ENCODE measurements at places on chromosomes 12 and 14.

DNA sequence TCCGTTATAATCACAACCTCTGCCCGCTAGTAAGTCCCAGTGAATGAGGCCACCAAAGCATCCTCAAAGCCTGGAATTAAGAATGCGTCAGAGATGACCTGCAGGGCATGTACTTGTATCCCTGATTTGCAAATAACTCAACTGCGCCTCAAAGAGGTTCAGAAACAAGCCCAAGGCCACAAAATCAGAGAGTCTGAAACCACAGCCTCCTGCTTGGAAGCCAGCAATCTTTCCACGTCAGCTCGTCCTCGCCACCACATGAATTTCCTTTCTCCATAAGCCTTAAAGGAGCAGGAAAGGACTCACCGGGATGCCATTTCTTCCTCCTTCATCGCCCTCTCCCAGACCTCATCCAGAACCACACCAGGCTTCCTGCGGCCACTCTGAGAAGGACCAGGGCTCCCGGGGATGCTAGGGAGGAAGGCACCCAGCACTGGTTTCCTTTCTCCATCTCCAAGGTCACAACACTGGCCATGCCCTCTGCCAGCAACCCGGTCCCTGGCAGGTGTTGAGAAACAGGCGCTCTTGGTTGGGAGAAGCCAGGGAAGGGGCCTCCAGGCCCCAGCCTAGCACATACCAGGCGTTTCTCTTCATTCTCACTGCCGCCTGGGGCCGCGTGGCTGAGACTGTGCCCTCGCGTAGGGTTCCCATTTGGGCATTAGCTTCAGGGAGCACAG, 191.2 kb upstream of the DIO3 start:
- DNase-seq: no peak

GRCh38 chr14:73477618-73478266, 13.0 kb upstream of the RIOX1 start:
- no peak for DNase-seq

- DNase-seq: no peak
These were observed 17.5 kb downstream of the C2CD5 start for GRCh38 chr12:22526836-22527235.

GRCh38 chr12:111269718-111270117, 99.2 kb downstream of the PHETA1 start:
- DNase-seq: no peak

DNA sequence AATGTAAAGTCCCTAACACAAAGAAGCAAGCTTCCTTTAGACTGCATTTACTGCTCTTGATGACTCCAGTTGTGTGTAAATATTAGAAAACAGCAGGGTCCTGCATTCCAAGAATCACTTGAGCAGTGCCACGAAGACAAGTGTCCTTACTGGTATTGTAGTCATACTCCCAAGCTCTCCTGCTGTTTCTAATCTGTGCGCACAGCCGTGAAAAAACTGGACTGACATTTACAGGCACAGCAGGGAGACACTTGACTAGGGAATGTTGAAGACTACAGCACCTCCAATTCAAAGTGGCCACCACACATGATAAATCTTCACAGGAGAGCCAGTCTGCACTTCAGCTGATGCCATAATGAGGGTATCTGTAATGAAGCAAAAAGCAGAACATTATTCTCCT, 91.4 kb downstream of the VRK1 start:
- DNase-seq: peak; percentile 32

- no peak for DNase-seq
These were observed 834.7 kb downstream of the GALC start for GRCh38 chr14:87158283-87158682.

- peak; percentile 11 for DNase-seq
These were observed 825 bp upstream of the CCDC85C start for GRCh38 chr14:99604766-99605298.

- DNase-seq: no peak
These were observed 26.6 kb upstream of the APPL2 start for GRCh38 chr12:105262461-105263184.

DNA sequence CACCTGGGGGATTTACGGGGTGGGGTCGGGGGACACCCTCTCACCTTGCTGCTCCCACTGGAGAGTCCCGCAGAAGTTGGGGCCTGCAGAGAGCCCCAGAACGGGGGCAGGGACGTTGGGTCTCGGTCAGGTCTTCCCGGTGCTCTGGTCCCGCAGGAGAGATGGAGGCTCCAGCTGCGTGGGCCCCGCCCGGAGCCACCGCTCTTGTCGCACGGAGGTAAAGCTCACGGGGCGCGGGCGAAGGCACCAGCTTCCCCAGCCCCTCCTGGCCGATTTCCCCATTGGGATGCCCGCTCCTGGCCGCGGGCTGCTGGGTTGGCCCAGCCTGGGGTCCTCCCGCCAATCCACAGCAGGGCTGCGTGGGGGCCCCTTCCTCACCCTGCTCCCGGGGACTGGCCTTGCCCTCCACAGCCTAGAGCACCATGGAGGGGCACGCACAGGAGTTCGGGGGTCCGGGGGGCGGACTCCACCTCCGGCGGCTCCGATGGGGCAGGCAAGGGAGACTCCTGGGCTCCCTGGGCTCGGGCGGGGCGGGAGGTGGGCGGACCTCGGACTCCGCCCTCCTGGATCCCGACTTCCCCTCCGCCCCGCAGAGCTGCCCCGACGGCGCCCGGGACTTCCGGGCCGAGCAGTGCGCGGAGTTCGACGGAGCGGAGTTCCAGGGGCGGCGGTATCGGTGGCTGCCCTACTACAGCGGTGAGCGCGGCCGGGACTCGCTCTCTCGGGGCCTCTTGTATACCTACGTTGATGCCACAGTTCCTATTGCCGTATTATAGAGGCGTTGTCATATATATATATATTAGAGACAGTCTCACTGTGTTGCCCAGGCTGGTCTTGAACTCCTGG, 8.4 kb downstream of the PAPLN start:
- peak; percentile 39 for DNase-seq

- no peak for DNase-seq
These were observed 36.2 kb downstream of the ANAPC7 start for GRCh38 chr12:110367181-110367864.

- no peak for DNase-seq
These were observed 46.5 kb upstream of the SAV1 start for GRCh38 chr14:50714450-50715073.

DNA sequence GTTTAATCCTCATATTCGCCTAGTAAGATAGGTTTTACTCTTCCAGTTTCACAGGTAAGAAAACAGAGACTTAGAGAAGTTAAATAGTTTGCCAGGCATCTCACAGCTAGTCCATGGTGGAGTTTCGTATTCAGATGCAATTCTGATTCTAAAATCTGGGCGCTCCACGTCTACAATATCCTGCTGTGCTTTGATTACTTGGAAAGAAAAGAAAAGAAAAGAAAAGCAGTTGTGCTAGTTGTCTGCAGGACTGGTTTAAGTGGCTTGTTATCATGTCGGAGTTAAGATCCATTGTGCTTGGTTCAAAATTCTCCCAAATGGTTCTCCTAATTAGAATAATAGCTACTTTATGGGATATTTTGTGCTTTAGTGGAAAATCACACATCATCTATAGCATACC, 18.6 kb downstream of the AKAP3 start:
- no peak for DNase-seq

GRCh38 chr12:115870021-115870420, 407.5 kb downstream of the MED13L start:
- DNase-seq: no peak

DNA sequence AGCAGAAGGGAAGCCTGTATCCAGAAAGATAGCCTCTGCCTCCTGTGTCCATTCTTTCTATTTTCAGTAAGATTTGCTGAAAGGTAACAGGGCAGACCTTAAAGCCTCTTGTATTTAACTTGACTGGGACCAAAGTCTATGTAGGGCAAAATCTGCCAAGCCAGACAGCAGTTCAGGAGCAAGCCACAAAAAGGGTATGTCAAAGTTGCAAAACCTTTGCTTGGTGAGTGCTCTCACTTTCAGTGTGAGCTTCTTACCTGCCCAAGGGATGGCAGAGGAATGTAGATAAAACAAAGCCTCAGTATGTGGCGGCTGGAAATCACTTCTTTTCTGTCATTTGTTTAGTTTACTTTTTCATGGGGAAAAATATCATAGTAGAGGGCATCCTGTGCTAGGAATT, 63.1 kb downstream of the PLEKHG7 start:
- no peak for DNase-seq

DNA sequence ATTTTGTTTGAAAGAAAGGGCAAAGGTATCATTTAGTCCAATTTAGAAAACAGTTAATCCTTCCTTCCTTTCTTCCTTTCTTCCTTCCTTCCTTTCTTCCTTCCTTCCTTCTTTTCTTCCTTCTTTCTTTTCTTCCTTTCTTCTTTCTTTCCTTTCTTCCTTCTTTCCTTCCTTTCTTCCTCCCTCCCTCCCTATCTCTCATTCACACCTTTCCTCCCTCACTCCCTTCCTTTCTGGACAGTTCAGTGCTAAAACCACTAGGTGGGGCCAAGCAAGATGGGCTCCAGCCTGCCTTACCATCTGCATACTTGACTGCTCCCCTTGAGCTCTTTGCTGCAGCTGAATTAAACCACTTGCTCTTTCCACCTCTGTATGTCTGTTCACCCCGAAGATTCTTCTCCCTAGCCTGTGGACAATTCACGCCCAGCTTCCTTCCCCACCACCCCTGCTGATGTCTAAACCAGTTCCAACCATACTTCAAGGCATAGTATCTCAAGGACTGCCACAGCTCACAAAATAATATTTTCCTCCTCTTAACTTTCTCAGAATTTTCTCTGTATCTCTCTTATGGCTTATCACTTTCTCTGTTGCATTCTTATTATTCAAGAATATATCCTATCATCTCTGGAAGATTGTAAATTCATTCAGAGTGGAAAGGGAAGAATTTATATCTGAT, 78.0 kb downstream of the DBX2 start:
- peak; percentile 21 for DNase-seq

- no peak for DNase-seq
These were observed 264.1 kb downstream of the TTC8 start for GRCh38 chr14:89088530-89088929.

DNA sequence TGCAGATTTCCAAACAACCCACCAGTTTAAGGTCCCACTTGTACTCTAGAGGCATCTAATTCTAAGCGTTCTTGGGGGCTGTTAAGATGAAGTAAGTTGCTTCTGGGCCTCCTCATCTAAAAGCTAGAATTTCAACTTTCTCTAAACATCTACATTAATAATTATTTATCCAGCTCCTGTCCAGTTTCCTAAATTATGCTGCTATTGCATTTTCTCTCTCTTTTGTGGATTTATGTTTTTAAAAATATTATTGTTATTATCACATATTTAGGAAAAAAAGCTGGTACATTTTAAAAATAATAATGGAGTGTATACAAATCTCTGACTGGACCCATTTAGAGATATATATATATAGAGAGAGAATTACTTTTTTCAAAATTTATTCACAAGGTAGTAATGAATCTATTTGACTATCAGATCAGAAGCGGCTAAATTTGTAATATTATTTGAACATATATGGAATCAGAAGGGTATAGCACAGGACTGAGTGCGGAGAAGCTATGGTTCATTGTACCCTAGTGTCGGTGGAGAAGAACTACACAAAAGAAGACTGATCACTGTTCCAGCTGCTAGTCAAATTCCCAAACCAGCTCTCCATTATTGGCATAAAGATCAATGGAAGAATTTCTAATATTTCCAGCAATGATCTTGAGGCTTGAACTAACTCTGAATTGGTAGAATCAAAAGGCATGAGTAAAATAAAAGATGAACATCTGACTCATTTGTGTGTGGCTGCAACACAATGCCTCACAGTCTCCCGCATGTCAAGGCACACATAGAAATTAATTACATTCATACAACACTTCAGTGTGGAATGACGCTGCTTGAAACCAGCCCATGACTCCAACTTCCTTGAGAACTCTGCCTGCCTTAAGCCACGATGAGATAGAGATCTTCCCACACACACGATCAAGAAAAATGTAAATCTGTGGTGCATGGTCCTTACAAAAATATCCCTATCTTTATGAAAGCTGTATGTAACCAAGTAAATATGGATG, 433.4 kb upstream of the OR4E1 start:
- DNase-seq: no peak

DNA sequence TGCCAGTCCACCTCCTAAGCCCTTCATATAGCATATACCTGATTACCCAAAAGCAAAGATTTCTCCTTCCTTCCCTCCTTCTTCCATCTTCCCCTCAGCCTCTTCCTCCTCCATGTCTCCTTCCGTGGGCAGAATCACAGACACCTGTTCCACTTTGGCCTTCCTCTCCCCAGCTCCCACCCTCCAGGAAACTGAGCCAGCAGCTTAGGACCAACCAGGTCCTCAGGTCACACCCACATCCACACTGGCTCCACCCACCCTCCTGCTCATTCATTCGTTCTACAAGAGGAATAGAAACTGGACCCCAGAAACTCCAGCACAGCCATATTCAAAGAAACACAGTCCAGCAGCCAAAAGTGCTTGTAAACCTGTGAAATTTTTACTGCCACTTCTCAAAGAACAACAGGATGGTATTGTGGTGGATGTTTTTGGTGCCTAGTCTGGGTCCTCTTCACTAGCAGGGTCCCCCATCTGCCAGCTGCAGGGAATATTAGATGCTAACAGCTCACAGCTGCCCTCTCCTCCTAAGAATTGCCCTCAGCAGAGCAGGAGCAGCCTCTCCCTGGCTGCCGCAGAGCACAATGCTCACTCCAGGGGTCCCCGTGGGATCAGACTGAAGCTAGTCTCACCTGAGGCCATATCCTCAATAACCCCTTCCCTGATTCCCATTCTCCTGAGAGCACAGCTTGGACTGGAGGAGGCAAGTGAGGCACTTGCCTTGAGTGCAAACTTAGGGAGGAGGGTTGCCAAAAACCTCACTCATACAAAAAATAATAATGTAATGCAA, 18.4 kb downstream of the CMKLR1 start:
- no peak for DNase-seq

DNA sequence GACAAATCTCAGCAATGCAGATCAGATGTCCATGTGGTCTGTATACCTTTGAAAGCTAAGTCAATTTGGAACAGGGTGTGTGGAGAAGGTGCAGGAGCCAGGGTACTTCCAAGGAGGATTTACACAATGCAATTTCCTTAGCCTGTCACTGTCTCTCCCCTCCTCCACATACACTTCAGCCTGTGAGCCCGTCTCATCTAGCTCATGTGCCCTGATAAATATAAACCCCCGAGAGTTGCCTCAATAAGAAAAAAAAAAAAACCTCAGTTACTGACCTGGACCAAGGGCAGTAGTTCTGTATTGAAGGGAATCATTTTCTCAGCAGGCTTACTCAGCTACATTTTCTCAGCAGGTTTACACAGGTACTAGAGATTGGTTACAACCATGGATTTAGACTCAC, 132.1 kb upstream of the PELI2 start:
- no peak for DNase-seq

DNA sequence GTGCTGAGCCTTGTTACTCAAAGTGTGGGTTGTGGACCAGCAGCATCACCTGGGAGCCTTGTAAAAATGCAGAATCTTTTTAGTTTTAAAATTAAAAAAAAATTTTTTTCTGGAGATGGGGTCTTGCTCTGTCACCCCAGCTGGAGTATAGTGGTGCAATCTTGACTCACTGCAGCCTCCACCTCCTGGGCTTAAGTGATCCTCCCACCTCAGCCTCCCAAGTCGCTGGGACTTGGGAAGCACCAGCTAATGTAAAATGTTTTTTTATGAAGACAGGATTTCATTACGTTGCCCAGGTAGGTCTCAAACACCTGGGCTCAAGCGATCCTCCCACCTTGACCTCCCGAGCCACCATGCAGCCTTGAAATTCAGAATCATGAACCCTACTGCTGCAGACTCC, 14.4 kb downstream of the MYBPC1 start:
- DNase-seq: no peak
